ENCODE measurements at places on chromosomes 5 and 9.

DNA sequence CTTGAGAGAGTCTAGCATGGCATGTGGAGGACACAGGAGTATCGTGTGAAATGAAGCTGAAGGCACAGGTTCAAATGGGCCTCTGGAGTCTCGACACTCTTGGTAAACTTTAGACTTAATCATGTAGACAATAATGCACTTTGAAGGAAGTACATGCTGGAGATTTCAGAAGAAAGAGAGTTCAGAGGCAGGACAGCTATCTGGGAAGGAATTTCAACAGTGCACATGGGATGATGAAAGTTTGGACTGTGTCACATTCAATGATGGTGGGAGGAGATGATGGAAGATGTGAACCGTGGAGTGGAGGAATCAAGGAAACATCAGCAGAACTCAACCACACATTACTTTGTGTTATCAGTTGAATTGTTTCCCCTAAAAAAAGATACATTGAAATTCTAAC, 88.6 kb upstream of the PAPPA start:
- no peak for DNase-seq

DNA sequence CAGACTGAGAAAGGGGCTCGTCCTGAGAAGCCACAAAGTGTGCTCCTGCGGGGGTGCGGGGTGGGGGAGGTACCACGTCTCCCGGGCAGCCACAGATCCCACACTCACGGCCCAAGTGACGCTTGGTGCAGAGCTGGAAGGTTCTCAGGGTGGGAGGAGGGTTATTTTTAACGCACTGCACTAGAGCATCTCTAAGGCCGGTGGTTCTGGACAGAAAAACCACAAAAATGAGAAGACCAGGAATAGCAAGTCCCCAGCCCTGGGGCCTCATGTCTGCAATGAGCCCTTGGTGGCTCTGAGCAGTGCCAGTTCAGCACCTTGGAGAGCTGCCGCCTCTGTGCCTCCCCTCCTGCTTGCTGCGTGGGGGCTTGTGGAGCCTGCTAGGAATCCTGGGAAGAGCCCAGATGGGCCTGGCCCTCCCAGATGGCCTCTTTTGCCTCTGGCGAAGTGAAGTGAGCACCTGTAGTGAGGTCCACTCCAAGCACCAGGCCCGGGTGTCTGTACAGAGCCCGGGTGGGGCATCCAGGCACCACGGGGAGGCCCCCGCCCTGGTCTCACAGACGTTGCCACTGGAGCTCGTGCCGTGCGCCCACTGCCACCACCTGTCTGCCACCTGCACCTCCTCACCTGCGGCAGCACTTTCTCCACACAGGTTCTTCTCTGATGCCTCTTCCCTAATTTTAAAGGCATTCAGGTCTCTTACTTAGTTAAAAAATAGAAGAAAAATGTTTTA, 48.9 kb upstream of the CACNA1B start:
- peak; percentile 65 for DNase-seq

- DNase-seq, result peak; percentile 52
Measured at GRCh38 chr5:125411071-125411743, 664.8 kb upstream of the ZNF608 start.

DNA sequence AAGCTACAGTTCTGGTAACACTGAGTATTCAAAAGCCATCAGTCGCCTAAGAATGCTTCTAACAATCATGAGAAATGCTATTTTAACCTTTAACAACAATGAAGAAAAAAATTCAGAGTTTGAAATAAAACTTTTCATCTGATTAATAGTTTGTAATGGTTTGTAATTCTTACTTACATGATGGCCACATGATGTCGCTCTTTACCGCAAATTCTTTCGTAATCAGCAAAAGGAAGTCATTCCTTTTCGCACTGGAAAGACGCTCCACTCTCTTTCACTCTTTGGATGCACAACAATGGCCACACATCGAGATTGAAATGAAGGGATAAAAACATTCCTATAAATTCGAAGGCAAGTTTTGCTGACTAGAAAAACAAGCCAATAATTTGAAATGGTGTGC, at the start of gene PCDHA7:
Gene PCDHA7, plus strand, starts transcription at position 277 of the 400 bp plus-strand sequence. Its CDS starts 115 bp downstream, at position 392.
- DNase-seq, result no peak

GRCh38 chr9:26789959-26790358, 102.6 kb downstream of the CAAP1 start:
- DNase-seq, result no peak

- DNase-seq, result peak; percentile 99
Measured at GRCh38 chr5:126718236-126718868, 58.6 kb upstream of the LMNB1 start.

GRCh38 chr9:137953683-137954438, 76.3 kb downstream of the CACNA1B start:
- DNase-seq, result no peak

DNA sequence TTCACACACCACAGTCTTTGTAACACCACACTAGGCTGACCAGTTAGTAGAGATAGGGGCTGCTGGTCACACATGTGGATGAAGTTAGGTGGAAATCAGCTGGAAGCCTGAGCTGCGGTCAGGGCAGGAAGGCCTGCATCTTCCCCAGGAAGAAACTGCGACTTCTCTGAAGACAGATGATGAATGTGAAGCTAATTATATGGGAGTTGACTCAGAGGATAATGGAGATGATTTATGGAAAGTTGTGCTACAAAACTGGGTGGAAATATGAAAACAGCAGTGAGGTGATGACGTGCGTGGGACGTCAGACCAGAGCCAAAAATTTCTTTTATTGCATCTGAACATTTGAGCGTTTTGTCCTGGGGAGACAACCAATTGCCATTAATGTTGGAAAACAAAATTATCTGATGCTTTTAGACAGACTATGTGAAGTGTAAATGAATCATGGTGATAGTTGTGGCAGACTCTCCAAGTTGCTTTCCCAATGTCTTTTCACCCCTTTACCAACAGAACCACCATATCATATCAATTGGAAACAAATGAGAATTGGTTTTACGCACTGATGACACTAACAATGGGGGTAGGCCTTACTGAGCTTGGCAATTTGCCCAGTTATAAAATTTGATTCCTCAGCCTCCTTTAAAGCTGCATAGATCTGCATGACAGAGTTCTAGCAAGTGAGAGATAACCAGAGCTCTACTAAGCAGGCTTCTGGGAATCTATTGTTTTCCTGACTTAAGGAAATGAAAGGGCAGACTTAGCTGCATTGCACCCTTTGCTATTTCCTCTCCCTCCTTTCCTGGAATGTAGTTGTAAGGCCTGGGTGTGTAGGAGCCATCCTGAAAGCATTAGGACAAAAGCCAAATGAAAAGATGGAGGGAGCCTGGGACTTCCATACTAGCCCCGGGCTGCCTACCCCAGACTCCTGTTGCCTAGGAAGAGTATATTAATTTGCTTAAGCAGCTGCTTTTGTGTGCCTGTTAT, 84.0 kb downstream of the RAB3C start:
- DNase-seq, result peak; percentile 62

GRCh38 chr9:34964458-34964857, 6.4 kb downstream of the PHF24 start:
- DNase-seq, result no peak

DNA sequence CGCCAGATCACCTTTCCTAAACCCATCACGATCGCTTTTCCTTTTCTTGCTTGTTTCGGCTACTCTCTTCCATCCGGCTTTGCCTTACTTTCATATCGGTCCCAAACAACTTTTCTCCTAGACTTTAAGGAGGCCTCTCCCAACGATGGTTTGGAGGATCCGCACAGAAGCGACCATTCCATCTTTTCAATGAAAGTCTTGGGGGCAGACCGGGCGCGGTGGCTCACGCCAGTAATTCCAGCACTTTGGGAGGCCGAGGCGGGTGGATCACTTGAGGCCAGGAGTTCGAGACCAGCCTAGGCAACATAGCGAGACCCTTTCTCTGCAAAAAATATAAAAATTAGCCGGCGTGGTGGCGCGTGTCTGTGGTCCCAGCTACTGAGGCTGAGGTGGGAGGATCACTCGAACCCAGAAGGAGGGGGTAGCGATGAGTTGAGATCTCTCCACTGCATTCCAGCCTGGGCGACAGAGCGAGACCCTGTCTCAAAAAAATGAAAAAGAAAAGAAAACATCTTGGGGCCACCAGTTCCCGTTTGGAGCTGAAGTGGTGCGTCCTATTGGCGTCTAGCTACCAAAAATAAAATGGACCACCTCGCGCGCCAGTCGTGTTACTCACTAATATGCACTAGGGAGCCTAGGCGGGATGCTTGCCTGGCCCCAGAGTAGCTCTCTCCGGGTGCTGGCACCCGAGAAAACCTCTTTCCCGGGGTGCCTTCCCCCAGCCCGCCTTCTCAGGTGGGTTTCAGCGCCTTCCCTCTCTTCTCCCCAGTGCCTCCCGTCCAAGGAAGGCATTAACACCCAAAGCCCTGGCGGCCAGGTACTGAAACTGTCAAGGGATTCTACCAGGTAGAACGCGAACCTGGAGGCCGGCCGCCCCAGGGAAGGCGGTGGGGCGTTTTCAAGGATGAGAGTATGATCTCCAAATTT, 800 bp upstream of the AP3B1 start:
- DNase-seq, result peak; percentile 81

- DNase-seq, result no peak
Measured at GRCh38 chr5:166018716-166019115, 2272.7 kb upstream of the WWC1 start.

DNA sequence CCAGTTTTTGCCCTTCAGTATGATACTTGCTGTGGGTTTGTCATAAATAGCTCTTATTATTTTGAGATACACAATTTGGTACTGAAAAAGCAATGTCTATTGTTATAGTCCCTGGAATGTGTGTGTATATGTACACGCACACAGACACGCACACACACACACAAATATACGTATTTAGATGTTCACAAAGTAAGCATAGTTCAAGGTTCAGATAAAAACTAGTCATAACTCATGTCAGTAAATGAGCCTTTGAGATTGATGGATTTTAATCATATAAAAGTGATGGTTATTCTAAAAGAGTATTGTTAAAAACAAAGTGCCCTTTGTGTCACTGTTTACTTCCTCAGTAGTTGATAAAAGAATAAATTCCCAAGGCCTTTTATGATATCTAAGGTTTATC, 147.3 kb downstream of the PARP8 start:
- no peak for DNase-seq

GRCh38 chr5:123813264-123813663, 301.3 kb downstream of the CSNK1G3 start:
- no peak for DNase-seq

DNA sequence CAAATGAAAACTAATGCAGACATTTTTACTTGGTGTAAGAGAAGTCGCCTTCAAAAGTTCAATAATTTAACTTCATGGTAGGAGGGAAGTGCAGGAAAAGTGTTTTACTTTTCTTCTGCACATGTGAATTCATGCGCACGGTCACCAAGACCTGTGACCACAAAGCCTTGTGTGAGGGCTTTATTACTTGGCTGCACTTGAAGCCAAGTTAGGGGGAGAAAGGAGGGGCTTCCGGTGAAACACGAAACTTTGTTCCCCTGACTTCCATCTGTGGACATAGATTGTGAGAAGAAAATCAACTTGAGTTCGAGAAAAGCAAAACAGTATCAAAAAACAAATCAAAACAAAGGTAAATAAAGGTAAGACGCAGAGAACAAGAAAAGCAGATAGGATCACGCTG, 239.9 kb downstream of the ROR2 start:
- DNase-seq, result no peak

- no peak for DNase-seq
Measured at GRCh38 chr9:138101444-138102234, 224.1 kb downstream of the CACNA1B start.

DNA sequence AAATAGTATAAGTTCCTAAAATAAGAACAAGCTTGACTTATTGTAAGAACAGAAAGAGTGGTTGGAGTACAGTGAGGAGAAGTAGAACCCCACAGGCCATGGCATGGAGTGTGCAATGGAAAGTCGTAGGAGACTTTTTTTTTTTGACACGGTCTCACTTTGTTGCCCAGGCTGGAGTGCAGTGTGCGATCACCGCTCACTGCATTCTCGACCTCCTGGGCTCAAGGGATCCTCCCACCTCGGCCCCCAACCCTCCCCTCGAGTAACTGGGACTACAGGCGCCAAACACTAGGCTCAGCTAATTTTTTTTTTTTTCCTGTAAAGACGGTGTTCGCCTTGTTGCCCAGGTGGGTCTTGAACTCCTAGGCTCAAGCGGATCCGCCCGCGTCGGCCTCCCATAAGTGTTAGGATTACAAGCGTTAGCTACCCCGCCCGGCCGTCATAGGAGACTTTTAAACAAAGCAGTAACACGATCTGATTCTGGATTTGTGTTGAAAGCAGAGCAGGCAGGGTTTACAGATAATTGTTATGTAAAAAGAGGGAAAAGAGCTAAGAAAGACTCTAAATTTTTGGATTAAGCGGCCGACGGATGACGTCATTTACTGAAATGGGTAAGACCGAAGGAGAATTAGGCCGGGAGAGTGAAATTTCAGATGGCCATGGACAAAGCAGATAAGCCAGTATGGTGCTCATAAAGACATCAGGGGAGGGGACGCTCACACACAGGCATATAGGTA, 752 bp downstream of the TSTD2 start:
- DNase-seq, result peak; percentile 87

GRCh38 chr9:133714606-133715294, 23.4 kb downstream of the SARDH start:
- peak; percentile 72 for DNase-seq

GRCh38 chr9:133493428-133493827, 14.5 kb upstream of the SLC2A6 start:
- DNase-seq, result no peak

DNA sequence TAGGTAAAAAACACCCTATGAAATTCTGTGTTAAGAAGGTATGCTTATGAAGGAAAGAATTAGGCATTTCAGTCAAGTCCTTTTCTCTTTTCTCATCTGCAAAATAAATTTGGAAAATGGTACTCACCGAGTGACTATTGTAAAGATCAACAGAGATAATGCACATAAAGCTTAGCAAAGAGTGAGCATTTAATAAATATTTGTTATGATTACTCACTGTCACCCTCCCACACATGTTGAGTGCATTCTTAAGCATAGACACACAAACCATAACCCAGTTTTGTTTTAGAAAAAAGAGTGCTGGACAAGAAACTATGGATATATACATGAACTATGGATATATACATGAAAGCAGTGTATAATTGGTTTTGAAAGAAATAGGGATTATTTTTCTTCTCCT, 54.7 kb upstream of the PRLR start:
- no peak for DNase-seq

Data from mesendoderm (in vitro differentiated cells).